ENCODE measurements at places on chromosomes 1 and 21.

GRCh38 chr21:41197582-41197981 lies 29.6 kb downstream of the BACE2 start:
- DNase-seq: no peak

DNA sequence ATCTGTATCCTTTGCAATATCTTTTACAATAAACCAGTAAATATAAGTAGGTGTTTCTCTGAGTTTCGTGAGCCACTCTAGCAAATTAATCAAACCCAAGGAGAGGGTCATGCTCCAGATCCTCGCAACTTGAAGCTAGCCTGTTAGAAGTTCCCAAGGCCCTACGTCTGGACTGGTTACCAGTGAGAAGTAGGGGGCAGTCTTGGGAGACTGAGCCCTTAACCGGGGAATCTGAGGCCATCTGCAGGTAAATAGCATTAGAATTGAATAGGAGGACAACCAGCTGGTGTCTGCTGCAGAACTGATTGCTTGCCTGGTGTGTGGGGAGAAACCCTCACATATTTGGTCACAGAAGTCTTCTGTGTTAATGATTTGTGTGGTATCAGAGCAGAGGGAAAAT lies 190.5 kb downstream of the RYR2 start:
- no peak for DNase-seq

GRCh38 chr1:100458661-100459357 lies 79.1 kb upstream of the GPR88 start:
- no peak for DNase-seq

DNA sequence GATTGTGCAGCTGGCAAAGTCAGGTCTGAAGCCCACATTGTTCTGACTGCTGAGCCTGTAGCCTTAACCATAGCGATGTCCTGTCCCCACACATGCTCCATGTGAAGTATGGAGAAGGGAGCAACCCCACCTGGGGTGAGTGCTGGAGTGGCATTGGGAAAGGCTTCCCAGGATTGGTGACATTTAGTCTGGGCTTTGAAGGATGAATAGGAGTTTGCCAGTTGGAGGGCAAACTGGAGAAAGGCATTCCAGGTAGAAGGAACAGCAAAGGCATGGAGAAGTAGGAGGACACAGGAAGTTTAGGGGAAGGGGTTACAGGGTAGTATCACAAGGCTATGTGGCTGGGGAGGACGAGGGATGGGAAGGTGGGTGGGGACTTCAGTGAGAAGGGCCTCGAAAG lies 7.3 kb upstream of the LDLRAP1 start:
- DNase-seq: no peak

DNA sequence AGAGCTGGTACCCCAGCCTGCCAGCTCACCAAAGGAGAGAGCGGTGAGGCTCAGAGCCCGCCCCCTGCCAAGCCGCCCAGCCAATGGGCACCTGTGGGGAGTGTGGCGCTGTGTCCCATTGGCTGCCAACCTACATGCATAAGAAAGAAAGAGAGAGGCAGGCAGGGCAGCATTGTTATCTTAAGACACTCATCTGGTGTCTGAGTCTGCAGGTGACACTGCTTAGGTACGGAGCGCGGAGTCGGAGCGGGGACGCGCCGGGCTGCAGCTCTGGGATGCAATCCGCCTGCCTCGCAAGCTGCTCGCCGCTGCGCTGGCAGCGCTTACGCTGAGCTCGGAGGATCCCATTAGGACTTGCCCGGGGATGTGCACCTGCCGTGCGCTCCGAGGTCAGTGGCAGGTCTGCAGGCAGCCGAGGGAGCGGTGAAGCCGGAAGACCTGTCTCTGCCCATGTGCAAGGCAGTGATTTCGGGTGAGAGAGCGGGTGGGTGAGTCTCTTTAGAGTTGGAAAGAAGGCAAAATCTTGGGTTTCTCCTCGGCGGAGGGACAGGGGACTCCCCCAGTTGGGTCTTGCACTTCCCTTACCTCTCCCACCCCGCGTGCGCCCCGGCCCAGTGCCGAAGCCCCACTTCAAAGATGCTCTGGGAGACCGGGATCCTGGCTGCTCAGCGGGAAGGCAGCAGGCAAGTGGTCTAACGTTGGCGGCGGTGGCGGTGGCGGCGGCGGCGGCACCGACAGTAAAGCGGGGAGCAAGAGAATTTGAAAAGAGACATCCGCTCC lies at the start of gene BRINP2:
BRINP2 (plus strand) TSS at position 203 of the 780 bp plus-strand sequence. CDS start 58,919 bp downstream, outside the sequence.
- peak; percentile 9 for DNase-seq

DNA sequence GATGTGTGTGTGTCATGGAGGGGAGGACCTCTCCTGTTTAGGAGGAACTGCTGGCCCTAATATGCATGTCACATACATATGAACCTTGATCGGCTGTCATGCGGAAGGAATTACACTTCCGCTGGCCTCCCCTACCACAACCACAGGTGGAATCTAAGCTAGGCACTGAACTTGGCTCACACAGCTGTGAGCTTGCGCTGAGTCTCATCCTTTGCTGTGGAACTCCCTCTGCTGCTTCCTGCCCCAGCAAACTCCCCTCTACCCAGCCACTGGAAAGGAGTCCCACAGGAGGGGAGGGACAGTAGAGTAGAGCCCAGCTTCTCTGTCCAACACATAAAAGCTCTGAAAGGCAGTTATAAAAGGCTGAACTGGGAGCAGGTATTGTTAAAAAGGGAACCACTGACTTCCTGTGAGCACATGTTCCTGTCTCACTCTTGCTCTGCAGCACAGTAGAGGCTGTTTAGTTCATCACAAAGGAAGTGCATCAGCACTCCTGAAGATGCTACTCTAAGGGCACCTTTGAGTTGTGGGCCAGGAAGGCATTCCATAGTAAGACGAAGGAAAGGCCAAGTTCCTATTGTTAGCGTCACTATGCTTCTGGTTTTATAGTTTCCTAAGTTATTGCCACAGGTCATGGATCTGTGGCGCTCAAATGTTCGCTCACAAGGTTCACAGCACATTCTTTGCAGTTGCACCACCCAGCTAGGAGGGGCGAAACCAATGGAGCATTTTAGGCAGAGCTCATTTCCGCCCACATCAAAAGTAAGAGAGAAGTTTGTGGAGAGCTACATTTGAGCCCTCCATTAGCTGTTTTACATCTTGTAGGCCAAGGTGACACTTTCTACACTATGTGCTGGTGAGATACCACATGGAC lies 17.7 kb upstream of the PTPRC start:
- DNase-seq: peak; percentile 76

DNA sequence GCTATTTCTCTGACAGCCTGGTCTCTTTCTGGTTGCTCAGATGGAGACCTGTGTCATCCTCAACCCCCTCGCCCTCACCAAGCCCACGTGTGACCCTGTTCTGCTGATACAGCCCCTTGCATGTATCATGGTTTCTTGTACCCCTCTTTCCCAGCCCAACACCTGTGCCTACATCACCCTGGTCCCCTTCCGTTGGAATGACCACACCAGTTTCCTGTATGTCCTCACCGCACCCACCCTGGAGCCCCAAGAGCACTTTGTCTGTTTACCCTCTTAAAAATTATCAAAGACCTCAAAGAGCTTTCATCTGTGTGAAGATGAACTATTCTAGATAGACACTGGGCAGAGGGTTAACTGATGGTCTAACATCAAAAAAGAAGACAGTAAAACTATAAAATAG lies 179.5 kb downstream of the GALNT2 start:
- DNase-seq: no peak

DNA sequence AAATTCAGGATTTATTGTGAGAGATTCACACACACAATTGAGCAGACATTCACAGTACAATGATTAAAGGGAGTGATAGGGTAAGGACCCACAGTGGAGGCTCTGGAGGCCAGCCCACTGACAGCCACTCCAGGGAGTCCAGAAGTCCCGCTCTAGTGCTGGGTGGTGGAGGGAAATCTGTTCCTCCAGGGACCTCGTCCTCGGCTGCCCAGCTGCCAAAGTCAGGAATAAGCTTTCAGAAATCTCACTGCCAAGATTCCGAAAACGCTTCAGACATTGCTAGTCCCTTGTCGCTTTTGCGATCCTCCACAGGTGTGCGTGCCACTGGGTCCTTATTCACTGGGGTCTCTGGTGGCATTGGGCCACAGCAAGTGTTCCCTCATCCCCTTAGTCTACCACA lies 2.3 kb downstream of the MX1 start:
- no peak for DNase-seq

DNA sequence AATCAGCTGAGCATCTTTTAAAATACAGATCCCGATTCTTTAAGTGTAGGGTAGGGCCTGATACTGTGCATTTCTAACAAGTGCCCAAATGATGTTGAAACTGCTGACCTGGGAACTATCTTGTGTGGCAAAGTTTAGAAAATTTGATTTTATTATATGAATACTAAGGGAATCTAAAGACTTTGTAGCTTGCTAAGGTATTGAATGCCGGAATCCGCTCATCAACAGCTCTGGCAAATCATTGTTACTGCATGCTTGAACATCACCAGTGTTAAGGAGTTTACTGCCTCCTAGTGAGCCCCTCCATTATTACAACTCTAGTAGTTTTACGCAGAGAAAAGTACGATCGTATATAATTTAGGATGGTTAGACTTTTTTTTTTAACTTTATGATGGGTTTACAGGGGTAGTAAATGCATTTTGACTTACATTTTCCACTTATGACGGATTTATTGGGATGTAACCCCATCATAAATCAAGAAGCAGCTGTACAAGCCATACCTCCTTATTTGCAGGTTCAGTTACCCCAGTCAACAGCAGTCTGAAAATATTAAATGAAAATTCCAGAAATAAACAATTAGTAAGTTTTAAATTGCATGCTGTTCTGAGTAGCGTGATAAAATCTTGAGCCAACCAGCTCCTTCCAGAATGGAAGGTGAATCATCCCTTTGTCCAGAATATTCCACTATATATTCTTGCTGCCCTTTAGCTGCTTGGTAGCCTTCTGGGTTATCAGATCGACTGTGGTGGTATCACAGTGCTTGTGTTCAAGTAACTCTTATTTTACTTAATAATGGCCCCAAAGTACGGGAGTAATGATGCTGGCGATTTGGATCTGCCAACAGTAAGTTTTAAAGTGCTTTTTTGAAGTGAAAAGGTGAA lies 892 bp downstream of the TYW3 start:
- peak; percentile 23 for DNase-seq

- DNase-seq: no peak
These were observed 59.3 kb downstream of the COL18A1 start for GRCh38 chr21:45464309-45464708.

DNA sequence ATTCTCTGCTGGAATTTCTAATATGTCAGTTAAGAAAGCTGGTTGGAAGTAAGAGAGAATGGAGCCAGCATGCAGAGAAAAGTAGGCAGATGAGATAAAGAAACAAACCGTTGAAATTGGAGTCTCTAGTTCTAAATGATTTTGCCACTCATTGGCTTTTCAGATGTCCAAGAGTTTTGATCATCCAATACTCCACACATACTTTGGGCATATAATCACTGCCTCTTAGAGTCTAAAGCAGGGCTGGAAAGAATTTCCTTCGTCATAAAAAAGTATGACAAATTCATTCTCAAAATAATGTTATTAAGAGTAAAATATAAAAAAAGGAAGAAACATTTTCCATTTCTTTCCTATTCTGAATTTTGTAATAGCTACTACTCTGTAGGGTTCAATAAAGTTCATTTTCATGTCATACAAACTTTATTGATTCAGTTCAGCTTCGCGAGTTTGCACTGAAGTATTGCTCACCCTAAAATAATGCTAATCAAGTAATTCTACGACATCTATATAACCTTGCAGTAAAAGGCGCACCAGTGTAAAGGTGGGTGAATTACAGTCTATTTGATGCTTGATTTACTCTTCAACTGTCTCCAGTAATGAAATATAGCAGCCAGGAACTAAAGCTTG lies 1556.6 kb downstream of the NCAM2 start:
- no peak for DNase-seq

Measured in stimulated activated naive B cell treated with anti-CD40 and anti-IgM and Interleukin-4, amounts not matched to agents 10 μg/mL and 1 μg/mL and 100 μg/mL, for 72 hours (primary cell).